ENCODE measurements at places on chromosomes 16 and 17. TPM values are rescaled to one million over a fixed set of nuclear protein-coding genes. Genes with fewer than 3 reads are reported as not detected.

The ZNF385C gene
- not detected for polyA plus RNA-seq

The CDYL2 gene
- polyA plus RNA-seq, result 0.93 TPM

The IRX5 gene
- polyA plus RNA-seq, result not detected

The FBXL16 gene
- polyA plus RNA-seq, result 3.0 TPM

The NPIPB8 gene
- polyA plus RNA-seq, result not detected

The SPNS3 gene
- not detected for polyA plus RNA-seq

The TLCD3B gene
- 0.19 TPM for polyA plus RNA-seq

The KRT28 gene
- not detected for polyA plus RNA-seq

DNA sequence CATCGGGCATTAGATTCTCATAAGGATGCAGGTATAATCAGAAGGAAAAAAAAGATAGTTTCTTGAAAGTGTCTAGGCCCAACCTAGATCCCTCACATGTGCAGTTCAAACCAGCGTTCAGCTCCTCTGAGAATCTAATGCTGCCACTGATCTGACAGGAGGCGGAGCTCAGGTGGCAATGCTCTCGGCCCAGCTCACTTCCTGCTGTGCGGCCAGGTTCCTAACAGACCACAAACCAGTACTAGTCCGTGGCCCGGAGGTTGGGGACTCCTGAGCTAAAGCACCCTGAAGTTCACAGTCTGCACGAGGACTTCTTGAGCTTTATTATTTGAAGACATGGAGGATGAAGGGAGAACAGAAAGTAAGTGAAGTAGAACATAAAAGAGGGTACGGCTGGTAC, 16.8 kb downstream of the SMCR8 start:
- peaks cover 15% of the 10 kb centered on the region for H3K36me3 ChIP-seq
- no peak for DNase-seq
- H3K27me3 ChIP-seq, result no peaks in the 10 kb centered on the region
- H3K27ac ChIP-seq, result no peak overlapping the region

GRCh38 chr17:2089021-2089422, 34.1 kb downstream of the HIC1 start:
- H3K27ac ChIP-seq, result peak overlapping the region; percentile 46
- H3K36me3 ChIP-seq, result peaks cover 3% of the 10 kb centered on the region
- H3K4me3 ChIP-seq, result peak overlapping the region; percentile 26
- H3K27me3 ChIP-seq, result no peaks in the 10 kb centered on the region
- H3K4me1 ChIP-seq, result peaks cover 32% of the 10 kb centered on the region
- peak; percentile 73 for DNase-seq

GRCh38 chr16:84720177-84720579, 20.4 kb downstream of the USP10 start:
- H3K36me3 ChIP-seq, result 0 out of 2 replicates have a peak, but pooled peaks cover 3% of the 10 kb centered on the region
- no peak for DNase-seq
- H3K27me3 ChIP-seq, result no peaks in the 10 kb centered on the region
- H3K4me1 ChIP-seq, result peaks cover 12% of the 10 kb centered on the region
- no peak overlapping the region for H3K4me3 ChIP-seq

- peaks cover 51% of the 10 kb centered on the region for H3K36me3 ChIP-seq
- no peaks in the 10 kb centered on the region for H3K27me3 ChIP-seq
Observed at GRCh38 chr17:27582696-27583095, 48.3 kb upstream of the LGALS9 start.

- H3K4me3 ChIP-seq, result no peak overlapping the region
- H3K27me3 ChIP-seq, result no peaks in the 10 kb centered on the region
Observed at GRCh38 chr16:85083051-85083639, 29.1 kb downstream of the CIBAR2 start.

- no peaks in the 10 kb centered on the region for H3K27me3 ChIP-seq
- no peak for DNase-seq
- H3K27ac ChIP-seq, result no peak overlapping the region
- no peaks in the 10 kb centered on the region for H3K4me1 ChIP-seq
Observed at GRCh38 chr17:8923762-8924161, 41.7 kb downstream of the PIK3R5 start.

GRCh38 chr16:53040788-53041187, 11.9 kb downstream of the CHD9NB start:
- H3K27me3 ChIP-seq, result peaks cover 4% of the 10 kb centered on the region
- no peak overlapping the region for H3K27ac ChIP-seq
- H3K4me3 ChIP-seq, result no peak overlapping the region
- H3K4me1 ChIP-seq, result peaks cover 12% of the 10 kb centered on the region
- peaks cover 3% of the 10 kb centered on the region for H3K36me3 ChIP-seq

- no peaks in the 10 kb centered on the region for H3K4me1 ChIP-seq
- no peaks in the 10 kb centered on the region for H3K36me3 ChIP-seq
- H3K27ac ChIP-seq, result no peak overlapping the region
- no peak for DNase-seq
- H3K4me3 ChIP-seq, result no peak overlapping the region
- H3K27me3 ChIP-seq, result peaks cover 2% of the 10 kb centered on the region
Observed at GRCh38 chr17:10843811-10844210, 5.9 kb upstream of the PIRT start.

GRCh38 chr17:2215616-2216364, 87.8 kb downstream of the SMG6 start:
- DNase-seq, result peak; percentile 94
- no peaks in the 10 kb centered on the region for H3K36me3 ChIP-seq
- peak overlapping the region; percentile 15 for H3K4me3 ChIP-seq
- peaks cover 17% of the 10 kb centered on the region for H3K4me1 ChIP-seq

DNA sequence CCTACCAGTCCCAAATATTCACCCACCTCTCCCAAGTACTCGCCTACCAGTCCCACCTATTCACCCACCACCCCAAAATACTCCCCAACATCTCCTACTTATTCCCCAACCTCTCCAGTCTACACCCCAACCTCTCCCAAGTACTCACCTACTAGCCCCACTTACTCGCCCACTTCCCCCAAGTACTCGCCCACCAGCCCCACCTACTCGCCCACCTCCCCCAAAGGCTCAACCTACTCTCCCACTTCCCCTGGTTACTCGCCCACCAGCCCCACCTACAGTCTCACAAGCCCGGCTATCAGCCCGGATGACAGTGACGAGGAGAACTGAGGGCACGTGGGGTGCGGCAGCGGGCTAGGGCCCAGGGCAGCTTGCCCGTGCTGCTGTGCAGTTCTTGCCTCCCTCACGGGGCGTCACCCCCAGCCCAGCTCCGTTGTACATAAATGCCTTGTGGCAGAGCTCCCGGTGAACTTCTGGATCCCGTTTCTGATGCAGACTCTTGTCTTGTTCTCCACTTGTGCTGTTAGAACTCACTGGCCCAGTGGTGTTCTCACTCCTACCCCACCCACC, 29.8 kb downstream of the POLR2A start:
- H3K4me3 ChIP-seq, result no peak overlapping the region
- H3K27ac ChIP-seq, result no peak overlapping the region
- H3K27me3 ChIP-seq, result no peaks in the 10 kb centered on the region
- 0 out of 2 replicates have a peak, but pooled peaks cover 1% of the 10 kb centered on the region for H3K4me1 ChIP-seq
- DNase-seq, result no peak

Data from IMR-90 (cell line).